Upper lobe of right lung (tissue), 1 donor: ENCODE measurements at places on chromosomes 2 and 18.

- H3K36me3 ChIP-seq: no peaks in the 10 kb centered on the region
- no peak overlapping the region for H3K27ac ChIP-seq
- no peak overlapping the region for H3K4me3 ChIP-seq
- no peak for DNase-seq
These were observed 12.5 kb upstream of the ATIC start for GRCh38 chr2:215299337-215299859.

DNA sequence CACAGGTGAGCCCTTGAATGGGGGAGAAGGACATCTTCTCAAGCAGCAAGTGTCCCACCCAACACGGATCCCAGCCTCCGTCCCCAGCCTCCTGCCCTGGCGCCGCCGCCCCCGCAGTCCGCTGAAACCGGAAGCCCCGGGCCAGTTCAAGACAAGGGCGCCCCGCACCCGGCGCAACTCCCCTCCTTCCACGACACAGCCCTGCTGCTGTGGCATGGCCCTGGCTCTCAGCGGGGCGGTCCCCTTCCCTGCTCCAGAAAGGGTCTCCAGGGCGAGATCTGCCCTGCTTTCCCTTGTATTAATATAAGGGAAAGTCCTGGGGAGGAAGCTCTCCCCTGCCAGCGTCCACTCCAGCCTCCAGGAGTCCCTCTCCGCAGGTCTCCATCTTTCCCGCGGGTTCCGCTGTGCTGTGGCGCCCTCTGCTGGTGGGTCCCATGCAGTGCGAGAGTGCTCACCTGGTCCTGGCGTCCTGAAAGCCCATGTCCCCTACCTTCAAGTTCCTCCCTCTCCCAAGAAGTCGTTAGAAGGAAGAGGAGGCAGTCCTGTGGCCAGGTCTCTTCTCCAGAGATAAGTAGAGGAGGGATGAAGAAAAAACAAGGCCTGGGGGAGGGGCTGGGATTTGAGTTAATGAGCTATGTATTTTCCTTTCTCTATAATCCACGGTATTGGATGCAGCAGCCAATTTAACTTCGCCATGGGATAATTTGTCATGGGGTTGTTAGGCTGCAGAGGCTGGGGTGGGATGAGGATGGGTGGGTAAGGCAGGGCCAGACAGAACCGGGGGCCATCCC lies 176.0 kb downstream of the SMAD2 start:
- no peaks in the 10 kb centered on the region for H3K4me1 ChIP-seq
- H3K27ac ChIP-seq: no peak overlapping the region
- no peaks in the 10 kb centered on the region for H3K27me3 ChIP-seq
- H3K36me3 ChIP-seq: no peaks in the 10 kb centered on the region

- peak overlapping the region; percentile 51 for H3K4me3 ChIP-seq
- DNase-seq: peak; percentile 93
- H3K27me3 ChIP-seq: no peaks in the 10 kb centered on the region
- H3K4me1 ChIP-seq: peaks cover 55% of the 10 kb centered on the region
- peak overlapping the region; percentile 85 for H3K27ac ChIP-seq
These were observed 54.3 kb downstream of the PKDCC start for GRCh38 chr2:42102024-42102590.

DNA sequence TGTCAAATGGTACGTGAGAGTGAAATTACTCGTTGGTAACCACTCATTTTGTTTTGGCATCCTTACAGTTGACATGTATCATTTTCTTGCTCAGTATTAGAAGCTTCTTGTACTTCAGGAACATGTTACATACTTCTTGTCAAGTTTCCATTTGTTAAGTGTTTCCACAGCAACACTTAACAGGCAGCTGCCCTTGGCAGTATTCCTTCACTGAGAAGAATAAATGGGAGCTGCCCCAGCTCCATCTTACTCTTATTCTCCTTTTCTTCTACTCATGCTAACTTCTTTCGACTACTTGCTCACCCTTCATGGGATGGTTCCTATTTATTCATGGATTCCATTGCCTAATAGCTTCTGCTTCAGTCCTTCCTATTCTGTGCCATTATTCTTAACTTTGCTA lies 60.1 kb upstream of the TUBA3E start:
- H3K36me3 ChIP-seq: no peaks in the 10 kb centered on the region
- H3K4me3 ChIP-seq: no peak overlapping the region
- no peak for DNase-seq
- no peaks in the 10 kb centered on the region for H3K4me1 ChIP-seq
- peaks cover 17% of the 10 kb centered on the region for H3K27me3 ChIP-seq

DNA sequence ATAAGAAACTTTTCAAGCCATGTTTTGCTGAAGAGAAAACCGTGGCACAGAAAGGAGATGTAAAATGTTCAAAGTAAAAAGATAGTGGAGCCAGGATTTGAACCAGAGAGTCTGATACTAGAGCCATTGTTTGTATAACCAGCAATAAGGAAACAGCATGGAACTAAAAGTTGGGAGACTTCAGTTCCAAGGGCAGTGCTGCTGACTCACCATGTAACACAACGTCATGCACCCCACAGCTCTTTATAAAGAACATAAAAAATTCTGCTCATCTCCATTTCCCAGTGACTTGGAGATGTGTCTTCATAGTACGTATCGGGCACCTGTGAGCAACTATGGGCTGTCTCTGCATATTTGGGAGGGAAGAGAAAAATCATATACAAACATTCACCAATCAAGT lies 353.0 kb upstream of the PIK3C3 start:
- no peaks in the 10 kb centered on the region for H3K27me3 ChIP-seq
- no peak overlapping the region for H3K27ac ChIP-seq
- no peaks in the 10 kb centered on the region for H3K4me1 ChIP-seq
- no peaks in the 10 kb centered on the region for H3K36me3 ChIP-seq
- no peak overlapping the region for H3K4me3 ChIP-seq
- no peak for DNase-seq
